ENCODE measurements at places on chromosomes 11 and 22.

DNA sequence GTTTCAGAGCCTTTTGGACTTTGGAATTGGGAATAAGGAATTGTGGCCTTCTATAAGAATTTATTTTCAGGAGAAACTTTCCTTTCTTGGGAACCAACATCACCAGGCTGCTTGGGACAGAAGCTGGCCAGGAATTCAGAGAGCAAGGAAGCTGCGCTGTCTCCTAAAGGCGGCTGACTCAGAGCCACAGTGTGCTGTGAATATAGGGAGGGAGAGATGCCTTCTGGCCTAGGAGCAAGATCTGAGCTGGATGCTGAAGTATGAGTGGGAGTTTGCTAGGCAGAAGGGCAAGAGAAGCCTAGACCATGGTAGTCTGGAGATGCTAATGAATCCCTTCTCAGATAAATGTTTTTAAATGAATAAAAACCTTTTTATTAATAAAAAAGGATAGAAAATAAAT is 213.7 kb upstream of the TBCEL start:
- DNase-seq: no peak

DNA sequence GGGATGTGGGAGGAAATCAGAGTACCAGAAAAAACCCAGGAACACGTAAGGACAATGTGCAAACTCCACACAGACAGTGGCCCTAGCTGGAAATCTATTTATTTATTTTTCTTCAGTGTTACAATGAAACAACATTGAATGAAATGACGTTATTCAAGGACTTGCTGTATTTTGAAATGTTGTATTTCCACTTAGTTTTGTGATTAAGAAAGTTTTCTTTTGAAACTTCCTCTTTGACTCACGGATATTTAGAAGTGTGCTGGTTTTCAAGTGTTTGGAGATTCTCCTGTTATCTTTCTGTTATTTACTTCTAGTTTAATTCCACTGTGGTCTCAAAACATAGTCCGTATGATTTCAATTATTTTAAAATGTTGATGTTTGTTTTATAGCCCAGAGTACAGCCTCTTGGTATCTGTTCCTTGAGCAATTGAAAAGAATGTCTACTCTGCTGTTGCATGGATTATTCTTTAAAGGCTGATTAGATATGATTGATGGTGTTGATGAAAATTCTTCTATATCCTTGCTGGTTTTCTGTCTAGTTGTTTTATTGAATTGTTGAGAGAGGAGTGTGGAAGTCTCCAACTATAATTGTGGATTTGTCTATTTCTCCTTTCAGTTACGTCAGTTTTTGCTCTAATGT is 141.0 kb downstream of the ARHGAP20 start:
- no peak for DNase-seq

DNA sequence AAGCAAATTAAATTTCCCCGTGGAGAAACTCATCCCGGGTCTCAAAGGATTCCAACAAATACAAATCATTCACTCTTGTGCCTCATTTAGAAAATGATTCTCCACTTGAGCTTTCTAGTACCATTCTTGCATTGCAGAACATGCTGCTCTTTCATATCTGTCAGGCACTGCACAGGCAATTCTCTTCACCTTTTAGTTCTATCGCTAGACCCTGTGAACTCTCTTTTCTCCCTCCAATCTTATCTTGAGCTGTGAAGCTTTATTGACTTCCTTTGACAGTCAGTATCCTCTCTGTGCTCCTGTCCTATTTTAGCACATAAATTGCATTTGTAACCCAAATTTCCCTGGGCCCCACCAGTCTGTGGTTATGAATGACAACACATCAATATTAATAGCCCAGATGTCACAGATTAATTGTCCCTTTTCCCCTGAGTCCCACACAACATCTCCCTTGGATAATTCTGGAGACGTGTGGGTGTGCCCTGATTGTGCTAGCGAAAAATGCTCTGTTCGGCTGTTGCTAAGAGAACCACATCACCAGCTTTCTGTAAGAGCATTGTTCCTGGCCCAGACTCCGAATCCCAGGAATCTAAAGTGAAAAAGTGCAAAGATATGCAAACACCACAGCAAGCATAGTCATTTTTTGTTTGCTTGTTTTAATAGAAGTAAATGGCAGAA is 22.4 kb upstream of the SC5D start:
- DNase-seq: no peak

GRCh38 chr22:19056951-19057401 is 65.2 kb downstream of the DGCR2 start:
- DNase-seq: no peak

DNA sequence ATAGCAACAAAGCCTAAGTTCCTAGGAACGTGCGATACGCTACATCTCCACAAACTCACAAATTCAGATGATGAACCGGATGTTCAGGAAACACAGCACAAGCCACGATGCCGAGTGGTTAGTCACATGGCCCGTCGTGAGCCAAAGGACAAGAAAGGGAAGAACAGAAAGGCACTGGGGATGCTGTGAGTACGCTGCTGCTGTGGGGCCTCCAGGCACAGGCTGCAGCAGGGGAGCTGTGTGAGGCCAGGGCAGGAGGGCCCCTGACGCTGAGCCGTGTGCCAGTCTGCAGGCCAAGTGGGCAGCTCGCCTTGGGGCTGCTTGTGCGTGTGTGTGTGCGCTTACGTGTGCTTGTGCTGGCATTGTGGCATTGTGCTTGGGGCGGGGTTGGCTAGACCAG is 89.4 kb downstream of the CTTN start:
- DNase-seq: no peak
